H9 (cell line): ENCODE measurements at places on chromosomes 4 and X.

- DNase-seq, result no peak
Observed at GRCh38 chrX:41733939-41734338, 10.0 kb downstream of the GPR82 start.

- no peak for DNase-seq
Observed at GRCh38 chrX:18886005-18886343, 97.9 kb downstream of the PHKA2 start.

- DNase-seq, result no peak
Observed at GRCh38 chr4:169986369-169986768, 39.8 kb downstream of the MFAP3L start.

GRCh38 chr4:127214016-127214415 lies 418.7 kb upstream of the INTU start:
- no peak for DNase-seq

GRCh38 chr4:177108708-177109107 lies 201.0 kb upstream of the NEIL3 start:
- no peak for DNase-seq

DNA sequence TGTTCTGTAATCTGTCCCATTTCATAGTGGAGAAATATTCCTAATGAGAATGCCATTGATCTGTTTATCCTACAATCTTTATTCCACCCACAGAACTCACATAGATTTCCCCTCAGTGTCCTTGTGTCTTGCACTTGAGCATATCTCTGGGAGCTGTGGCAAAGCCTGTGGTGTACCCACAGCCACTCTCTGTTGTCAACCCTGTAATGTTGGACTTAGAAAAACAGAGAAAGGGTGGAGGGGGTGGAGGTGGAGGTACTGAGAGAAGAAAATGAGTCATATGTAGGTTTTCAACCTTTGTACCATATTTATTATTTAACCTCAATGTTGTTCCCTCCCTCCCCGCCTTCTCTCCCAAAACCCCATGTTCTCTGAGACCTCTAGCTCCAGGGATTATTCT lies 46.9 kb upstream of the TLL1 start:
- DNase-seq, result no peak
